ENCODE measurements at places on chromosomes 6 and 20.
A peak's percentile ranks its signal among the peaks of the same experiment; 100 is the strongest.

GRCh38 chr6:31049518-31049917, 39.2 kb downstream of the MUC22 start:
- DNase-seq, result no peak

- DNase-seq, result no peak
These were observed 1.3 kb downstream of the SULF2 start for GRCh38 chr20:47783828-47784598.

DNA sequence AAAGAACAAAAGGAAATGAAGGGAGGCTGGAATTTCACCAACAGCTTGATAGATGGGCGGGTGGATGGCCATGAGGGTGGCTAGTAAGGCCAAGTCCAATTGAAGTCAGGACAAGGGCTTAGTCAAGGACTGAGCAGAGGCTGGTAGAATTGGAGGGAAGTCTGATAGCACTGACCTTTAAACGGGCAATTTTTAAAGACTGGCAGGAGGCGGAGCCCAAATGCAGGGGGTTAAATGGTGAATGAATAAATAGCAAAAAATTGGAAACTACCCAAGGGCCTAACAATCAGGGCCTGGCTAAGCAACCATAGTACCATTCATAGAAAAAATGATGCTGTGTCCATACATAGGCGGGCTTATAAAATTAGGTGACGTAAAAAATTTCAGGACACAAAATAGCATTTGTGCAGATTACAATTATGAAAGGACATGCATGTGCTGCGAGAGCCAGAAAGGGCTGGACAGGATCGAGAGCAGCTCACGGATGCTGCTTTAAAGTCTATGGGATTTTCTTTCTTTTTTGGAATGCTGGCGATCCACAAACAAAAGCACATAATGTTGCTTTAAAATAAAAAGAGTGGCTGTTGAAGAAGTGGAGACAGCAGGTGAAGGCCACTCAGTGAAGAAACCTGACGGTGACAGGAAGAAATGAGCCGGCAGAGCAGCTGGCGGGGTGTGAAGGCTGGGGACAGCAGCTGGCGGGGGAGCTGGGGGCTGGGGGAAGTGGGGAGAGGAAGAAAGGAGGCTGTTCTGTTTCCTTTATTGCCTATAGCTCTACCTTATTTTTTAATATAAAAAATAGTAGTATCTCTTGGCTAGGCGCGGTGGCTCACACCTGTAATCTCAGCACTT, 42.8 kb upstream of the TAF8 start:
- peak; percentile 41 for DNase-seq

- no peak for DNase-seq
These were observed 124.9 kb downstream of the ANKRD60 start for GRCh38 chr20:58103517-58103904.

DNA sequence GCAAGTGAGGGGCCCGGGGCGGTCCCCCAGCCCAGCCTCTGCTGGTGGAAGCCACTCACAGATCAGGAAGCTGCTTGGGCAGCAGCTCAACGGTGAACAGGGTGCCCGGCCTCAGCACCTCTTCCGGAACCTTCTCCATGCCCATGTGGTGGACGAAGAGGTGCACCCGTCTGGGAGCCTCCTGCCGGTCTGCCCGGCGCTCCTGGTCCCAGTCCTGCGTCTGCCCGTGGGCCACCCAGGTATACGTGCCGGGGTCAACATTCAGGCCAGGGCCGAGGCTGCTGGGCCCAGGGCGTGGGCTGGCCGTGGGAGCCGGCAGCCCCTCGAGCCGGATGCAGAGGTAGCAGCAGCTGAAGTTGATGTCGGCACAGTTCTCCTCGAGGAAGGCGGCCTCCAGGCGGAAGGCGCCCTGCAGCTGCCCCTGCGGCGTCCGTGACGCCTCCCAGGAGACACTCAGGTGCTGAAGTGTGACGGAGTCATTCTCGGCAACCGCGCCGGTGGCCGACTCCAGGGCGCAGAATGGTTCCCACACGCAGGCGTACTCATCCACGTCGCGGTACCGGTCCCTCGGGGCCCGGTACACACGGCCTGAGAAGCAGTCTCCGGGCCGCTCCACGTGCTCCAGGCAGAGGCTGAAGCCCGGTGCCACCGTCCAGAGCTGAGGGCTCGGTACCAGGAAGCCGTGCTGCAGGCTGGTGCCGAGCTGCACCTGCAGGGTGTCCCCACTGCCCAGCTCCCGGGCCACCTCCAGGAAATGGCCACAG, 8.7 kb downstream of the FNDC11 start:
- DNase-seq, result no peak

- no peak for DNase-seq
These were observed 183.0 kb upstream of the QKI start for GRCh38 chr6:163231356-163232014.

GRCh38 chr6:135520781-135521180, 23.2 kb upstream of the AHI1 start:
- no peak for DNase-seq

GRCh38 chr6:99334526-99335127, 14.8 kb downstream of the FAXC start:
- no peak for DNase-seq

DNA sequence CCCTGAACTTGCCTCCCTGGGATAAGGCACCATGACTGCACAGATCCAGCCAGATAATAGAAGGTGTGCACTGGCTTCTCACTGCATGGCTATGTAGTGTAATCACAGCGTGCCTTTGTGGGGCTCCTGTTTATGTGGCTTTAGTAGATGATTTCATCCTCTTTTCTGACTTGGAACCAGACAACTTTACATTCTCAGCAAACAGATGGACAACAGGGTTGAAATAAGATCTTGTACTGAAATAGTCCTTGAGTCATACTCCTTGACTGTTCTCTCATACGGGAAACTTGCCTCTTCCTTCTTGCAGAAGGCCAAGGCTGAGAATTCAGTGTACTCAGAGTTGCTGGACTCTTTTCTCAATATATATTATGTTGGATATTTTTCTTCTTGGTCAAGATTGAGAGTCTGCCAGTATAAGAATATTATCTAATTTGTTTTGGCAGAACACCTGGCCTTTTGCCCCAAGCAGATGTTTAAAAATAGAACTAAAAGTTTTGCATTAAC, 25.0 kb upstream of the RNF144B start:
- no peak for DNase-seq

DNA sequence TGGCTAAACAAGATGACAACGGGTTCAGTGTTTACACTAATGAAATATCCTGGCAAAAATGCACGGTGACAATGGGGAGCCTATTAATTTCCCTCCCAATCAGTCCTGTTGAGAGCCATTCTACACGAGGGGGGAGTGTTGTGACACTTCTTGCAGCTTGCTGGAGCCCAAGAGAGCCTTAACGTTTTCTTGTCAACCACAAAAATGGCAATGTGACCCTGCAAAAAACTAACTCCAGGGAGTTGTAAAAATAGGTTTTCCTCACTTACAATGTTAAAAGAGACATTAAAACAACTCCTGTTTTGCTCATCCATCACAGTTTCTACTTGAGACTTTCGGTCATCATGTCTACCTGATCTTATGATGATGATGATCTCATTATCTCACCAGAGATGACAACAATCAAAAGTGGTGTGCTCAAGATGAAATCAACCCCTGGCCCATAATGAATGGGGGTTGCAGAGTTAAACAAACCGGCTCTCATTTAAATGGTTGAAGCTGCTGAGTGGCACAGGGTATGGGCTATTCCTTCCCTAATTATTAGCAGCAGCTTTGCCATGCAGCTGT, 57.9 kb downstream of the GJA10 start:
- no peak for DNase-seq

DNA sequence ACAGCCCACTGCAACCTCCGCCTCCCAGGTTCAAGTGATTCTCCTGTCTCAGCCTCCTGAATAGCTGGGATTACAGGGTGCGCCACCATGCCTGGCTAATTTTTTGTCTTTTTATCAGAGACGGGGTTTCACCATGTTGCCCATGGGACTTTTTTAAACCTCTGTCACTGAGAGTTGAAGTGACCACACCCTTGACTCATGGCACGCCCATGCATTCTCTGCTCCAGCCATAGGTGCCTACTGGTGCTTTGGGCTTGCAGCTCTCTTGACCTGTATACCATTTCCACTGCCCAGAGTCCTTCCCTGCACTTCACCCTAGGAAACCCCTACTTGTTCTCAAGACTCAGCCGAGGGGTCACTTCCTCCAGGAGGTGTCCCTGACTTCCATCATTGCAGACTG, 2.4 kb upstream of the SCRT2 start:
- DNase-seq, result no peak

DNA sequence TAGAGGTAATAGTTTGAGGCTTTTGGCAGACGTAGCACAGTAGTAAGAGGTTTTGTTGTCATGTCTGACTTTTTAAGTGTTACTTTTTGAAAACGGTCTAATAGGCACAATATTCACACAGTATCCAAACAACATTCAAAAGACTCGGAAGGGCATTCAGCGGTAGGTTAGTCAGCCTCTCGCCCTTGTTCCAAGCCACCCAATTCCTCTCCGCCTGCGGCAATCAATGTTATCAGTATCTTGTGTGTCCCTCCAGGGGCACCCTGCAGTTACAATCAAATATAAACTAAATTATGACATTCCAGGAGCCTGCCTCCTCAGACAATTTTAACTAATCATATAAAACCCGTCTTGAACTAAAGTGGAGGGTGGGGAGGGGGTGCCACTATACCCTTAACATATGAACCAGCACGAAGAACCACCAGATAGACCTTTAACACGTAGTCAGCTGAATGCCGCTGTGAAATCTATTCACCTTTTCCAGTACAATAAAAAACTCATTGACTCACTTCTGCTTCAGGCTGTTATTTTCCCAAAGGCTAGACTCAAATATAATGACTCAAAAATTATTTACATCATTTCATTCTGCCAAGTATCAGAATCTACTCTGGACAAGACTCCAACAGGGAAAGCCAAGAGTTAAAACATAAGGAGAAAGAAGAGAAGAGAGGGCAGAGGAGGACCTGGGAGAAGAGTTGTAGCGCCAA, 1.6 kb downstream of the TENT5A start:
- peak; percentile 2 for DNase-seq

DNA sequence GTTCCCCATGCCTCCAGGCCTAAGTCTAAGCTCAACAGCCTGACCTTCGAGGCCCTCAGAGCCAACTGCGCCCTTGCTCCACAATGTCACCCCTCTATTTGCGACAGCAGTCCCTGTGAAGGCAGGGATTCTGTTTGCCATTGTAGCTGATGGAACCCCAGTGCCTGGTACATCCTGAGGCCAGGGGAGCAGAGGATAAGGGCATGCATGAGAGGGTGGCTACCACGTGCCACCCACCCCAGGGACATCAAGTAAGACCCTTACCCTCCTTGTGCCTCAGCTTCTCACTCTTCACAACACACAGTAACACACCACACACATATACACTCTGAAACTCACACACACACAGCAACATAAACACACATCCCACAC, 20.0 kb upstream of the SIRPA start:
- no peak for DNase-seq

DNA sequence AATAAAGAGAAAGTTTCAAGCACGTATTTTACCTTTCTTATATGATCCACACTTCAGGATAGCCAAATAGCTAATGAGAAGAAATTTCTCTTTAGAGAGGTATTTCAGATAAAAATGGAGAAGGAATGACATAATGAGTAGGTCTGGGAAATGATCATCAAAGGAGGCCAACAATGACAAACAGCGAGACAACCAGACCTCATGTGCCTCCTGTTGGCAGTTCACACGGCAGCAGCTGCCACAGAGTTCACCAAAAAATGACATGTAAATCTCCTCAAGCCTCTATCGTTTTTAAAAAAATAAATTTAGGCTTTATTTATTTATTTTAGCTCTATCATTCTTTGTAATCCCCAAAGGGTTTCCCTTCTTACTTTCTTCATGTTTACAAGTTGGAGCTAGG, 47.7 kb downstream of the SLC2A12 start:
- no peak for DNase-seq

DNA sequence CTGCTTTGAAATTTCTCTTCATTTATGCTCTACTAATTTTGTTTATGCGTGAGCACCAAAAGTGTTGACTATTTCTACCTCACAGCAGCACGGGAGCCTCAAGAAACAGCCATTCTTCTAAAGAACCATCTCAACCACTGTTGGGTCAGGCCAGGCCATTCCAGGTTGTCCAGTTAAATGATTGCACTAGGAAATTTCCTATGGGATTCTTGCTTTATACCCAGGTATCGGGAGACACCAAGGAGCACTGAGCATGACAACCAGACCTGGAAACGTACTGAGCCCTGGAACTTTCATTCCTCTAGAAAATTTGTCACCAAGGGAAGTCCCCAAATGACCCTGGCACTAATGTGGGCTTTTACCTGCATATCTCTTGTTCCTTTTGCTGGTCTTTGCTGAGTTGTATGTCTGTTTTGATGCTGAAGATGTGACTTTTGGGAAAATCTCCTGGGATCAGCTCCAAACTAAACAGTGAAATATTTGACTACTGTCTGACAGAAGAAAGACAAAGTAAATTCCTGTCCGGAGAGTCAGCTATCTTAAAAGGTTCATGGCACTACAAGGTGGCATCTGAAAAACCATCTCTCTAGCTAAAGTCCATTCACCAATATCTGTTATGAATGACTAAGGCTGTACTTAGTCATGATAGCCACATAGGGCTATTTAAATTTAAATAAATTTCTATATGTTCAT, 70.5 kb downstream of the SNAP25 start:
- DNase-seq, result no peak

GRCh38 chr20:62943396-62943795, 5.4 kb downstream of the GID8 start:
- no peak for DNase-seq

DNA sequence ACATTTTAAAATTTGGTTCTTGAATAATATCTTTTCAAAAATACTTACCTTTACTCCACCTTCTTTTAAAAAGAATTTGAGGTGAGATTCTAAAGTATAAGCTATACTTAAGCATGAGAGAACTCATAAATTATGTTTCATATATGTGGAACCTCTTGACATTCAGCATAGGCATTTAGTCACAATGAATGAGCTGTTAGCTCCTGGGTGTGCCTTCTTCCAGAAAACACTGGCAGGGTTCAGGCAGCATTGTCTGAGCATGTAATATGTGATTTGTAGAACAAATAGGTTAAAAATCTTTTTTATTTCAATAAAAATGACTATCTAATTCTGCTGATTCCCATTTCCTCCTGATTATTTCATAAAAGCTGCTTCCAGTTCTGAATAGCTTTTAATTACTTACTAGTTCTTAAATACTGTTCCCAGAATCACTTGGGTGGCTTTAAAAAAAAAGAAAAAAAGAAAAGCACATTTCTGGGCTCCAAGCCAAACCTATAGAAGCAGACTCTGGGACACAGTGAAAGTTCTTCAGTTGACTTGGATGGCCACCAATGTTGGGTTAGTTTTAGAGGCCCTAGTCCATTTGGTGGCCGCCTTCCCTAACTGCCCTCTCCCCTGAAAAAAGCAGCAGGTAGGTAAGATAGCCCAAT, 20.2 kb downstream of the RNF8 start:
- no peak for DNase-seq

GRCh38 chr6:131366223-131366622, 206.8 kb upstream of the ARG1 start:
- DNase-seq, result no peak

- DNase-seq, result no peak
These were observed 17.1 kb upstream of the ASF1A start for GRCh38 chr6:118876814-118877213.

DNA sequence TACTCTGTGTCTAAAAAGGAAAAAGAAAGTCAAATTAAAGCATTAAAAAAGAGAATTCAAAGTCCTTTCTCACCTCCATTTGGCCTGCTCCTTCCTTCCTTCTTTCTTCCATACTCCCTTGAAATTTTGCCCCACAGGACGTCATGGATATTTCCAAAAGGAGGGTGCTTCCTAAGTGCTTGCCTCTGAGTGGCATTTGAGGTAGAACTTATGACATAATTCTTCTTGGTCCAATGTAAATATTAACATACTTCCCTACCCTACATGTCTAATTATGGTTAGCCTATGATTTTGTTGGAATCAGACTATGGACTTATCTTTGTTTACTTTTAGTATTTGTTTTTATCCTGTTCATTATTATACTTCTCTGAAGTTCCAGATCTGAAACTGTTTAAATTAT, 132.3 kb downstream of the PFDN4 start:
- DNase-seq, result no peak

Data from naive thymus-derived CD4-positive, alpha-beta T cell (primary cell).